ENCODE measurements at places on chromosomes 4 and X.

DNA sequence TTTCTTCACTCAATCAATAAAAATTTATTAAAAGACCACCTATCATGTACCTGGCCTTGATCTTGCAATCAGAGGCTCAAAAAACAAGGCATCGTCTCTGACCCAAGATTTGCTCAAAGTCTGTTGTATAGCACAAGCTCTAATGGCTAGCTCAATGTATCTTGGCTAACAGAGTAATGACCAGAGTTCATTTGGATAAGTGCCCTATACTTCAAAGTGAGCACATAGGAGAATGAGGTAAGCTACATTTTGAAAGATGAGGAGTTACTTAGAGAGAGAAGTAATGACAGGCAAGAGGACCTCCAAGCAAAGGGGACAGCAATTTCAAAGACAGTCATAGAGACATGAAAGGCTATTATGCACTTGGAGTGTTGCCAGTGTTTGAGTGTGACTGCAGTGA is 22.9 kb upstream of the GABRQ start:
- DNase-seq = no peak

DNA sequence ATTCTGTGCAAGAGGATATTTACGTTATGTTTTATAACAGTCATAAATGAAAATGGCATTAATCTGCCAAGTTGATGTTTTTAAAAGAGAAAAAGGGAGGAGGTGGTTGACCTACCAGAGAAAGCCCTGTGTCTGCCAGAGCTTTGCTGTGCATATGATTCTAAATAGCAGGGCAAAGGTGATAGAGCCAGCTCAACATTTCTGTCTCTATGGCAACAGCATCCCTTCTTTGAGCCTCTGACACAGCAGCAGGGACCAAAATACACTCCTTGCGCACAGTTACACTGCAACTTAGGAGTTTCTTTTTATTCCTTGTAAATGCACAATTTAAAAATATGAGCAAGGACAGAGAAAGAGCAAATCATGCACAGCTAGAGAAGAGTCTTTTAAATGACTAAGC is 133.3 kb upstream of the RAI2 start:
- DNase-seq = no peak

- DNase-seq = no peak
Observed at GRCh38 chrX:106454991-106455390, 156.8 kb upstream of the RADX start.

GRCh38 chr4:18582841-18583240 is 561.3 kb upstream of the LCORL start:
- no peak for DNase-seq

DNA sequence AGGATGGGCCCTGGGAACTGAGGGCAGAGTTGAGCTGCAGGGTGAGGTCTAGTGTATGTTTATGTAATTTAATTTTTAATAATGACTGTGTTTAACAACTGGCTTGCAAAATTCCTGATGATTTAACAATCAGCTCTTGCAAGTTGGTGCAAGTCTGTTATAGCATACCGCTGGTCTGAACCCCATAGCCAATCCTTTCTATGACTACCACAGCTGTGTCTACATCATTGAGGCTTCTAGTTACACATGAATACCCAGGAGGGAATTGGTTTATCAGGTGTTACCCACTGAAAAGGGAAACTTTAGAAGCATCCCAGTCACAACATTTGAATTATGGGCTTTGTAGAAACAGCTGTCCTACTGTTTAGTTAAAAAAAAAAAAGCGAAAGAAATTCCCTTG is 38.3 kb downstream of the SUPT20HL1 start:
- no peak for DNase-seq

GRCh38 chr4:17142232-17142711 is 243.8 kb upstream of the LDB2 start:
- no peak for DNase-seq

DNA sequence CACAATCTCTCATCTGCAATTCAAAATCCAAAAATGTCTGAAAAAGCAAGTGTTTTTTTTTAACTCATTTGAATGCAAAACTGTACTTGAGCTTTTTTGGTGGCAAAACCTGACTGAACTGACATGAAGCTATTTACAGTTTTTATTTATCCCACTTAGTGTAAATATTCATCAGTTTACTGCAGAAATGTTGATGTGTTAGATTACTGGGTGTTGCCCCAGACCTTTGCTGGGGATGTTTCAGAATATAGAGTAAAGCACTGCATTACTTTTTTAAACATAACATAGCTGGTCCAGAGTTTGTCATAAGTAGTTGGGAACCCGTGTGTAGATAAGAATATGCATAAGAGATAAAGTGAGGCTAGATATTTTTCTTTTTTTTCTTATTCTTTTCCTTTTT is 27.3 kb downstream of the PTPN13 start:
- no peak for DNase-seq

GRCh38 chr4:169438057-169438480 is 167.3 kb upstream of the SH3RF1 start:
- DNase-seq = no peak

GRCh38 chr4:62457356-62457755 is 1257.2 kb downstream of the ADGRL3 start:
- DNase-seq = no peak

DNA sequence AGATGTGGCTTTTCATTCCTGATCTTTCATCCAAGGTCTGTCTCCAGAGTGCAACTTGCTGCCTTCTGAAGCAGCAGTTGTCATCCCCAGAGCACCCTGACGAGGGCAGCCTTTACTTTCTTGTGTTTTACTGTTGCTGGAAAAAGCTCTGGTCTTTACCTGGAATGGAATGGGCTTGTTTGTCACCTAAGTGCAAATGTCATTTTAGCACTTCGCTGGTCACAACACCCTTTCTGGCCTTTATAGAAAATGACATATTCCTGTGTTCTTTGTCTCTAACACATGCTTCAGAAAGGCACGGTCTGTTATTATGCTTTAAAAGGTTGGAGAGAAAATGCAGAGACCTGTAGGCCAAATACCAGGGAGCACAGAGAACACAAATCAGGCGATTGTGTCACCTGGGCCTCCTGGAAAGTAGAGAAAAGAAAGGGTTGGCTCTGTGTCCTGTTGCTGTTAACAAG is 332.7 kb upstream of the IGFBP7 start:
- DNase-seq = peak; percentile 36

DNA sequence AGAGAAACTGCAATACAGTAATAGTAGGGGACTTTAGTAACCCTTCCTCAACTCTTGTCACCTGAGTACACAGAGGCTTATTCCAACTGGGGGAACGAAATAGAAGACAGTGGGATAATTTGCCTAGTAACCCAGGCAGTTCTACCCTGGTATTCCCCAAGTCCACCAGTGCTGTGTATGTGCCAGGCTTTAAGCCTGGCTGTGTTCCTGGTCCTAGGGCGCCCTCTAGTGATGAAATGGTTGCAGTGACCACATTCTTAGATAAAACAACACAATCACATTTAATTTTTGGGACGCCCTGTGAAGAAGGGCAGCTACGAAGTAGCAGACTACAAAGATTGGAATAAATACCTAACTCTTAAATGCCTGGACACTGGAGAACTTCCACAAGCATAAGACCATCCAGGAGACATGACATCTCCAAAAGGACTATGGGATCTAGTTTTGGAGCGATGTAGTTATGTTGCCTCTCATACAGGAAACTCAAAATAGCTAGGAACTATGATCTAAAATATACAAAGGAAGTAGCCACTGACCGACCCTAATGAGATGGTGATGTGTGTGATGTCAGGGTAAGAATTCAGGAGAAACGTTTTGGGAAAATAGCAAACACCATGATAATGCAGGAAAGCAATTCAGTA is 288.5 kb upstream of the ZCCHC13 start:
- peak; percentile 80 for DNase-seq

GRCh38 chrX:85544609-85545008 is 165.1 kb upstream of the POF1B start:
- DNase-seq = peak; percentile 1

Data from hematopoietic multipotent progenitor cell treated with erythropoietin and hydrocortisone succinate and interleukin-3 and kit ligand, for 6 days (in vitro differentiated cells).